Esophagus (tissue), 2 donors: ENCODE measurements at places on chromosomes 13 and 19. TPM values are rescaled to one million over a fixed set of nuclear protein-coding genes. Genes with fewer than 3 reads are reported as not detected.

The USF2 gene
- polyA plus RNA-seq: 74.7 TPM

The ZNF471 gene
- polyA plus RNA-seq: 1.2 TPM

The NANOS3 gene
- polyA plus RNA-seq: not detected

The DAND5 gene
- not detected for polyA plus RNA-seq

The LILRA5 gene
- polyA plus RNA-seq: 0.12 TPM

The TEX26 gene
- not detected for polyA plus RNA-seq

The ZFP30 gene
- 2.2 TPM for polyA plus RNA-seq

The KLF5 gene
- 245 TPM for polyA plus RNA-seq

The FAM83E gene
- 26.7 TPM for polyA plus RNA-seq

The ZNF813 gene
- 0.82 TPM for polyA plus RNA-seq

The SHISA7 gene
- 0.01 TPM for polyA plus RNA-seq

The ZIM2 gene
- polyA plus RNA-seq: 0.01 TPM

The SERTM1 gene
- not detected for polyA plus RNA-seq

The ZNF610 gene
- polyA plus RNA-seq: 0.19 TPM

The URAD gene
- not detected for polyA plus RNA-seq

The DACH1 gene
- polyA plus RNA-seq: 0.16 TPM

The SLC25A41 gene
- polyA plus RNA-seq: 0.36 TPM

The ATP4B gene
- polyA plus RNA-seq: 0.04 TPM

The CAMSAP3 gene
- polyA plus RNA-seq: 24.3 TPM

The MEGF8 gene
- polyA plus RNA-seq: 4.4 TPM

The ZNF667 gene
- 0.85 TPM for polyA plus RNA-seq

The SMG9 gene
- 23.2 TPM for polyA plus RNA-seq

The ZNF548 gene
- 4.1 TPM for polyA plus RNA-seq

The KLC3 gene
- 15.0 TPM for polyA plus RNA-seq

The MUC16 gene
- 0.04 TPM for polyA plus RNA-seq
